ENCODE measurements at places on chromosomes 5 and 9.

DNA sequence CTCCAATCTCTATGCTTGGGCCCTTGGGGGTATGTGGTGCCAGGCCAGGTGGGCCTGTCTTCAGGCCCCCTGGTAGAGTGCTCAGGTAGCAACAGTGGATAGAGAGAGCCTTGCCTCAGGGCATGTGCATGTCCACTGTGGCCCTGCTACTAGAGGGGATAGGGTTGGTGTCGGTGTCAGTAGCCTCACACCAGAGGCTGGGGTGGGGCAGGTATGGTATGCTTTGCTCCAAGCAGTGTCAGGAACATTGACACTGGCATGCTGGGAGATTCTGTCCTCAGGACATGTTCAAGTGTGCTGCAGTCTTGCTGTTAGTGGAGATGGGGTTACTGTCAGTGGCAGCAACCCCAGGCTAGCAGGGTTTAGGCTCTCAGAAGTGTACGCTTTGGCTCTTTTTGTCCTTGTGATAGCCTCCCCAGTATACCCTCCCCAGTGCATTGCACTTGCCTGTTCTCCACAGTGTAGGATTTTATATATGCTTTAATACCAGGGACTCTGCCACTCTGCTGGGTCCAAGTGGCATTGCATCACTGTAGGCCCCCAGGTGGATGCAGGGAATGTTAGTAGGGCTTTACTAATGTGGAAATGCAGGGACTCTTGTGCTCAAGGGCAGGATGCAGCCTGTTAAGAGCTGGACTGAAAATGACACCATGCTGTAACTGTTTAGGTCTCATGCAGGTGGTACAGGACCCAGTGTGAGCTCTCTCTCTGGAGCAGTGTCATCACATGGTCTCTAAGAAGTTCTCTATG lies 21.6 kb downstream of the RIC1 start:
- DNase-seq = no peak

DNA sequence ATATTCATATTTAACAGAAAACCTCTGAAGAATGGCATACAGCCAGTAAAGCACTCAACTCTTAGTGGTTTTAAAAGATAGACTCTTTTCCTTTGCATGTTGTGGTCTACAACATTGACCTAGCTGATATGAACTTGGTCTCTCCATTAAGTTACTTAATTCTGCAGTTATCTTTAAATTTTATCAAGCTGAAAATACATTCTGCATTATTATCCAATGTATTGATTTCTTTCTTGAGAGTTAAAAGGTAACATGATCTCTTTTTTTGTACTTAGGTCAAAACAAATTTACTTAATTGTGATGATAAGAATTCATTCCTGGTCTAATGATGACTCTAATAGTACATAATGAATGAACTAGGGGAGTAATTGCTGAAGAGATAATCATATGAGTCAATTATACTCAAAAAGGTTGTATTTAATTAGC lies 132.9 kb downstream of the STARD4 start:
- no peak for DNase-seq

DNA sequence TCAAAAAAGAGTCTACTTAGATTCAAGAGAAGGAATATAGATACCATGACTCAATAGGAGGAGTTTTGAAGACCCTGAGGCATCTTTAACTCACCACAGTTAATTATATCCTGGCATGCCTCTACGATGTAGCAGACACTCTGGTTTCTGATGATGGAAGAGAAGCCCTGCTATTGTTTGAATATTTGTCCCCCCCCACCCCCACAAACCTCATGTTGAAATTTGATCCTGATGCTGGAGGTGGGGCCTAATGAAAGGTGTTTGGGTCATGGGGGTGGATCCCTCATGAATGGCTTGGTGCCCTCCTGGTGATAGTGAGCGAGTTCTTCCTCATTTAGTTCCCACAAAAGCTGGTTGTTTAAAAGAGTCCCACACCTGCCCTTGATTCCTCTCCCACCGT lies 147.9 kb upstream of the TBCA start:
- no peak for DNase-seq

DNA sequence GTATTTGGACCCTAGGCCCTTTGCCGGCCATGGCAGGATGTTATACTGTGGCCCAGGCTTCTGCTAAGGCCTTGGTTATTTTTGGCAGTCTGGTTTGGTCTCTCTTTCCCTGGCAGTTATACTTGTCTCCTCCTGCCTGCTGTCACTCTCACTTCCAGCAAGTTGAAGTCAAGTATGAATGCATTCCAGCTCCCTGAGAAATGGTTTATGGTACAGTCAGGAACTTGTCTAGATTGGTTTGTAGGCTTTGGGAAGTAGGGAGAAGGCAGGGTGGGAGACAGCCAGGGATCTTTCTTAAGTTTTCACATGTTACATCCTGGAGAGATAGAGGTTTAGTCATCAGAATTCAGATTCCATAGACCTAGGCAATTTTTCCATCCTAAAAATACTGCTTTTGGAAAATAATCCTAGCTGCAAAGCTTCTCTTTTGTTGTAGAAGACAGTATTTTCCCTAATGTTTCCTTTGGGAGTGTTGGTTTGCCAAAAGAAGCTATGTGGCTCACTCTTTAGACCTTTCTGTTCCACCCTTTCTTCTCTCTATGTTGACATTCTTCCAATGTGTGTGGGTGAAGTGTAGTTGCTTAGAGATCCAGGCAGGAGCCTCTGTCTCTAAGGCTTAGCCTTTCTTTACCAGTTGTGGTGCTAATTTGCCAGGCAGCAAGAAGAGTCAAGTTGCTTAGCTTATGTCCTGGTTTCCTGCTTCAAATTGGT lies 2.5 kb upstream of the KDM3B start:
- DNase-seq = no peak

- DNase-seq = no peak
These were observed 93.5 kb downstream of the GLDC start for GRCh38 chr9:6552033-6552432.

DNA sequence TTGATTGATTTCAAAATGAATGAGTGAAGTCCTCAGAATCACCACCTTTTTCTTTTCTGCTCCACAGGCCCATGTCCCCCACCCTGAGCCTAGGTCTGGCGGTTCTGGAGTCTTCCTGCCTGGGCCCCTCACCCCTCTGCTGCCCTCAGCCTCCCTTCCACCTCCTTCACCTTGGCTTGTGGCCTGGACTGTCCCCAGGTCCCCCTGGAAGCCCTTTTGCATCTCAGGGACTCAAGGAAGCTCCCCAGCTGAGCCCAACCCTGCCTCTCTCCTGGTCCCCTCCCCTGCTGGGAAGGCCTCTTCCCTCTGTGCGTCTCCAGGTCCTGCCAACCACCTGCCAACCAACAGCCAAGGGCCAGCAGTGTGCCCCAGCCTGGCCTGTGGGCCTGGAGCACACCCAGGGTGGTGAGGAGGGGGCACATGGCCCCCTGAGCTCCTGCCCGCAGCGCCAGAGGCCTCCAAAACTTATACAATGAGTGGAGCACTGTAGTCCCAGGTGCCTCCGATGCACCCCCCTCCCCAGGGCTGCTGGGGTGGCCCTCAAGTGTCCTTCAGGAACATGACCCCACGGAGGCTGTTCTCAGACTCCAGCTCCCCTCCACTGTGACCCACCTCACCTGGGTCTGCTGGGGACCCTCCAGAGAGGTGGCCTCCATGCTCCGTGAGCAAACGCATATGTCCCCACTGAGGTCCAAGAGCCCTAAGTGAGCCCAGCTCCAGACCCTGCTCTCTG lies 20.3 kb downstream of the GLT6D1 start:
- no peak for DNase-seq

GRCh38 chr5:109041317-109041716 lies 293.6 kb downstream of the FER start:
- no peak for DNase-seq

GRCh38 chr5:56569076-56569475 lies 246.3 kb upstream of the MAP3K1 start:
- no peak for DNase-seq

GRCh38 chr5:158450751-158451171 lies 591.8 kb upstream of the CLINT1 start:
- DNase-seq = no peak

DNA sequence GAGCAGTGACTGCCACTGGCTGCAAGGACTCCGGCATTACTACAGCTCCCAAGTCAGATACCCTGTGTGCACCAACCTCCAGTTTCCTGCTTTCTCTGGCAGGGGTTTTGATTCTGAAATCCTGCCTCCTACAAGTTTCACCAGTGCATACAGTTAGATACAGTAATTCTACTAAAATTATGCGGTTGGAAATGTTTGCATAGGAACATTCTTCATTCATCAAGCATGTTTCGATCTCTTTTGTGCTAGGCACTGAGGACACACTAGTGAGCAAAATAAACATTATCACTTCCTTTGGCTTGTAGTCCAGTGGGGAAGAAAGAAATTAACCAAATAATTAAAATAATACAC lies 152.2 kb downstream of the TMEM167A start:
- no peak for DNase-seq

GRCh38 chr5:81242906-81243436 lies 9.8 kb downstream of the CKMT2 start:
- DNase-seq = no peak

GRCh38 chr5:179534431-179534830 lies 15.9 kb upstream of the RUFY1 start:
- no peak for DNase-seq

GRCh38 chr9:37840560-37841194 lies 40.1 kb downstream of the DCAF10 start:
- DNase-seq = no peak

GRCh38 chr5:54470128-54470527 lies 14.6 kb downstream of the HSPB3 start:
- DNase-seq = no peak

- no peak for DNase-seq
These were observed 109.3 kb downstream of the DAPK1 start for GRCh38 chr9:87606841-87607521.

DNA sequence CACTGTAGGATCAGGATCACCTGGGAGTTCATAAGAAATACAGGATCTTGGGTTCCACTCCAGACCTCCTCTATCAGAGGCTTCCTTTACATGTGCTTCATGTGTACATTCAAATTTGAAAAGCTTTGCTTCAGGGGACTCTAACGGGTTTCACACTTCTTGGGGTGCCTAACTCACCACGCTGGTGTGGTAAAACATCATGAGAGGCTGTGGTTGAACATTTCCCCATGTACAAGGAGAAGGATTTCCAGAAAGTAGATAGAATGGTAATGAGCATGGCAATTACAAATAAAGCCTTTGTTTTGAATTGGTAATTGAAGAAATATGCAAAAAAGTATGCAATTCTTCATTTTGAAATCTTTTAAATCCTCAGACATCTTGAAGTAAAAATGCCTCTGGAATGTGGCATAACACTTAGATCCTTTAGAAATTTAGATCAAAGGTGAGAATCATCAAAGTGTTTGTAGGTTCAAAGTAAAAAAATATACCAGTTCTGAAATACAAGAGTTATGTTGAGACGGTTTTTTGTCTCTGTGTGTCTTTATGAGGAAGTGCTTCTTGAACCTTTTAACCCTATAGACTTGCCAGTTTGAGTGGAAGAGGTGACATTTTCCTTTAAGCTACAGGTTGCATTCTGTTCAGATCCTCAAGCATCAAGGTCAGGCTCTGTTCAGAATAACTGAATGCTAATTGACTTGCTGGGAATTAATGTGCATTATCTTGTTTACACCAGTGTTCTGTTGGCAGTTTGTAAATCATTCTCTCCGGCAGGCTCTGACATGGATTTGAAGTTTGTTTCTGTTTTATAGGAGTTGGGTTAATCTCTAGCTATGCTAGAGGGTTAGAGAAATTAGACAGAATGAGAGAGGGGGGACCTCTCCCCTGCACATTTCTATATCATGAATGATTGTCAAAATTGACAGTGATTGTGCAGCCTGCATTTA lies 415.3 kb downstream of the MAN2A1 start:
- DNase-seq = no peak

DNA sequence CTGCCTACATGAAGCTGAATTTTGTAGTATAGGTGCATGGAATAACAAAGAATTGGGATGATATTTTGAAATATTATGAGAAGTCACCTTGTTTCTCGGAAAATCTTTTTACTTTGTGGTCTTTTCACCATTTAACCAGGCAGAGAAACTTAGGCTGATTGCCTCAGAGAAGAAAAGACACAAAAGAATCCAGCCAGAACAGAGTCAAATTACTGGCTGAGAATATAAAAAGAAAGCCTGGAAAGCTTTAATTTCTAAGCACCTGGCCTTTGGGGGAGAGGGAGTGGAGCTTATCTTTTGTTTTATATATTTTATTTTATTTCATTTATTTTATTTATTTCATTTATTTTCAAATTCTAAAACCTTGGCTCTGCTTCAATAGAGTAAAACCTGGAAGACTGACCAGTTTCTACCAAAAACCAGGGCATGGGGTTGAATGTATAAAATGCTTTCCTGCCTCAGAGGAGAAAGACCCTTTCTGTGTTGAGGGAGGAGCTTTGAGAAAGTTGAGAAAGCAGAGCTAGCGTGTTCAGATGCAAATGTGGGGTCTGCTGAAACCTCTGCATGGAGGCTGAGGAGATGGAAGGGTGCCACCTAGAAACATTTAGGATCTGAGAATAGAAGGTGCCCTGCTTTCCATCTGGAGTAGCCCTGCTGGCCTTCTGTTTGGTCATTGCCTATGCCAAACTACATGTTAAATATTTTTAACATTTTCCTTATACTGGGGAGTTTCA lies 81.6 kb downstream of the NREP start:
- no peak for DNase-seq

DNA sequence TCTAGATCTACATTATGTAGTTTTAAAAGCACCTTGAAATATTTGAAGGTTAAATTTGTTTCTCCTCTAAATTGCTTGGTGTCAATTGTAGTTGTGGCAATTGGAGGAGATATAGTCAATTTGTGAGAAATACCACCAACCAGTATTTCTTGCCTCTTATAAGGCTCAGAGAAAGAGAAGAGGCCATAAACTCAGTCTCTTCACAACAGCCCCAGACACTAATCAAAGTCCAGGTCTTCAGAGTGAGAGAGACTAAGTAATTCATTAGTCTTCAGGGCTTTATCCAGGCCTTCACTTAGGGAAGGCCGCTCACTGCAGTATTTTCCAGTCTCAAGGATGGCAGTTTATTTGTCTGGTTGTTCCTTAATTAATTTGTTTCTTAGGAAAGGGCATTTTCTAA lies 168.0 kb upstream of the RGMB start:
- DNase-seq = no peak

DNA sequence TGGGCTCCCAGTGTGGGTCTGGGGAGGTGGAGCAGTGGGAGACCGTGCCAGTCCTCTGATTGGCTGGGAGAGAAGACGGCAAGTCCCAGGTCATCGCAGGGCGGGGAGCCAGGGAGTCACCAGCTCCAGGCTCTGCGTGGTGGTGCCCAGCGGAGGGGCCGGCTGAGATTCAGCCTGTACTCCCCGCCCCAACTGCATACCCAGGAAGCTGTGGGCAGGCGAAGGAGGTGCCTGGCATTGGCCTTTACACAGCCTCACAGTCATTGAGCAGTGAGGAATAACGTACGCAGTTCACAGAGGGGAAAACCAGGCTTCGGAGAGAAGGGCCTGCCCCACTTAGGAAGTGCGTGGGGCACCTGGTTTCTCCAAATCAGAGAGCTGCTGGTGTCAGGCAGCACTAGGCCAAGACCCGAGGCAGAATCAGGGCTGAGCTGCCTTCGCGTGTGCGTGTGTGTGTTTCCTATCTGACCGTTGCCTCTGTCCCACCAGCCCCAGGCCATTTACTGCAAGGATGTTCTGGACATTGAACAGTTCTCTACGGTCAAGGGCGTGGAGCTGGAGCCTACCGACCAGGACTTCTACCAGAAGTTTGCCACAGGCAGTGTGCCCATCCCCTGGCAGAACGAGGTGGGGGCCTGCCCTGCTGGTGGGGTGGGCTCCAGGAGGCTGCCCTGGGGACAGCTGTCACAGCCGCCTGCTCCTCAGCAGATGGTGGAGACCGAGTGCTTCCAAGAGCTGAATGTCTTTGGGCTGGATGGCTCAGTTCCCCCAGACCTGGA lies 6.2 kb upstream of the PRR7 start:
- no peak for DNase-seq
